ENCODE measurements at places on chromosomes 2 and 18.

- DNase-seq = no peak
Measured at GRCh38 chr18:65202091-65202490, 548.7 kb upstream of the CDH7 start.

- no peak for DNase-seq
Measured at GRCh38 chr2:59690849-59691248, 862.6 kb downstream of the BCL11A start.

GRCh38 chr18:59359576-59359952 lies 499 bp upstream of the LMAN1 start:
- DNase-seq = no peak

GRCh38 chr2:96636551-96637171 lies 1.5 kb downstream of the KANSL3 start:
- no peak for DNase-seq

DNA sequence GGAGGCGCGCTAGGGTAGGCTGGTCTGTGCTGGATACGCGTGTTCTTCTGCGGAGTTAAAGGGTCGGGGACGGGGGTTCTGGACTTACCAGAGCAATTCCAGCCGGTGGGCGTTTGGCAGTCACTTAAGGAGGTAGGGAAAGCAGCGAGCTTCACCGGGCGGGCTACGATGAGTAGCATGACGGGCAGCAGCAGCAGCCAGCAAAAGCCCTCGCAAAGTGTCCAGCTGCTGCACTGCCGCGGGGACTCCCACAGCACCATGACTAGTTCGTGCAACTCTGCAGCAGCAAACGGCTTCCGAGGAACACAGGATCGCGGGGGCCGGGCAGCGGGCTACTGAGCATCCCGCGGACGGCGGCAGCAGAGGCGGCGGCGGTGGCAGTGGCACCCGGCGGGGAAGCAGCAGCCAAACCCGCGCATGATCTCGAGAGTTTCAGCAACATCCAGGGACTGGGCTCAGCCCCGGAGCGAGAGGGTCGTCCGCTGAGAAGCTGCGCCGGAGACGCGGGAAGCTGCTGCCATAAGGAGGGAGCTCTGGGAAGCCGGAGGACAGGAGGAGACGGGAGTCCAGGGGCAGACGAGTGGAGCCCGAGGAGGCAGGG lies 368 bp downstream of the TMEFF2 start:
- DNase-seq = no peak

DNA sequence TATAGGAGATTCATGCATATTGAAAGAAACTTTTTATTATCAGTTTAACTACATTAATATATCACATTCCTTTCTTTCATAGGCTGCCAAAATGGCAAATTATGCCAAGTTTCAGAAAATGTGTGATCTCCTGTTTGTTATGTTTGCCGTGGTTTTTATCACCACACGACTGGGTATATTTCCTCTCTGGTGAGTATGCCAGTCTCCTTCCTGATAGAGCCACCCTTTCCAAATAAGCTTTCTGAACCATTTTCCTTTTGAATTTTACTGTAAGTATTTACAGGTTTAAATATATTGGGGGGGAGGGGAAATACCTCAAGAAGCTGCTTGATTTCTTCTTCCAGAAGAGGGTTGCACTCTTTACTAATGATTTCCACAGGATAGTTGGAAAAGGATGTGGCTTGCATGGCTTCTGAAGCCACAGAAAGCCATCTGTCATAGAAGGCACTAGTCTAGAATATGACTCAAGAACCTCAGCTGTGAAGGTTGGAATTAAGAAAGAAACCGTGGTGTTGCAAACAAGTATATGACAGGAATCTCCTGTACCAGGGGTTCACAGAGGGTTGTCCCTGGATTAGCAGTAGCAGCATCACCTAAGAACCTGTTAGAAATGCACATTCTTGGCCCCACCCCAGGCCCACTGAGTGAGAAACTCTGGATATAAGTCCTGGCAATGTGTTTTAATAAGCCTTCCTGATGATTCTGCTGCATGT lies 84.5 kb upstream of the NOSTRIN start:
- no peak for DNase-seq

GRCh38 chr2:167626301-167626700 lies 621.1 kb downstream of the STK39 start:
- DNase-seq = no peak

- no peak for DNase-seq
Measured at GRCh38 chr2:151053661-151053990, 208.0 kb downstream of the RBM43 start.

DNA sequence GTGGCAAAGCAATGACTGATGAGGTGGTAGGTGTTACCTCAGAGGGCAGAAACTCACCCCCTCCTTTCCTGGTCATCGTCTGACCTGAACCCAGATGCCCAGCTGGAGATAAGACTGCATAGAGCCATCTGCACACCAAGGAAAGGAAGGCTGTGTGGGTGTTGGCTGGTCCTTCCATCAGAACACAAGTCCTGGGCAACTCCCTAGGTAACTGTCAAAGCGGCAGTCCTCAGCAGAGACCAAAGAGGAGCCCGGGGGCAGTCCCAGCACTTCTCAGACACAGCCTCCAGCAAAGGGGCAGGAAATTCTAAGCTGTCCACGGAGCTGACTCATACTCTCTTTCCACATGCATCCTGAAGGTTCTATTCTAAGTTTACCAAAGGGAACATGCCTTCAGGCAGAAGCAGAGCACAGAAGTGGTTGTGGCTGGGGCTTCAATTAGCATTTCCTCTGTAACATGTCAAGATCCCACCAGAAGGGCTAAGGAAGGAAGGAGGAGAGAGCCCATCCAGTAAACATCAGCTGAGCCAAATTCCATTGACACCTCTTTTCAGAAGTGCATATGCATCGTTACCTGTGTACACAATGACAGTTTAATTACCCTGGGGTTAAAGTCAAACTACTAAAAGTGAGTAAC lies 54.7 kb downstream of the SPRED2 start:
- DNase-seq = peak; percentile 69

DNA sequence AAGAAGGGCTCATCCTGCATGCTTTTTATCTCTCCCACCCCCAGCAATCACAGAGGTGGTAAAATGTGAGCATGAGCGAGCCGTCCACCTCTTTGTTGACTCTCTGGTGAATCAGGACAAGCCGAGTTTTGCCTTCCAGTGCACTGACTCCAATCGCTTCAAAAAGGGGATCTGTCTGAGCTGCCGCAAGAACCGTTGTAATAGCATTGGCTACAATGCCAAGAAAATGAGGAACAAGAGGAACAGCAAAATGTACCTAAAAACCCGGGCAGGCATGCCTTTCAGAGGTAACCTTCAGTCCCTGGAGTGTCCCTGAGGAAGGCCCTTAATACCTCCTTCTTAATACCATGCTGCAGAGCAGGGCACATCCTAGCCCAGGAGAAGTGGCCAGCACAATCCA lies 19.5 kb downstream of the LIPG start:
- DNase-seq = no peak

DNA sequence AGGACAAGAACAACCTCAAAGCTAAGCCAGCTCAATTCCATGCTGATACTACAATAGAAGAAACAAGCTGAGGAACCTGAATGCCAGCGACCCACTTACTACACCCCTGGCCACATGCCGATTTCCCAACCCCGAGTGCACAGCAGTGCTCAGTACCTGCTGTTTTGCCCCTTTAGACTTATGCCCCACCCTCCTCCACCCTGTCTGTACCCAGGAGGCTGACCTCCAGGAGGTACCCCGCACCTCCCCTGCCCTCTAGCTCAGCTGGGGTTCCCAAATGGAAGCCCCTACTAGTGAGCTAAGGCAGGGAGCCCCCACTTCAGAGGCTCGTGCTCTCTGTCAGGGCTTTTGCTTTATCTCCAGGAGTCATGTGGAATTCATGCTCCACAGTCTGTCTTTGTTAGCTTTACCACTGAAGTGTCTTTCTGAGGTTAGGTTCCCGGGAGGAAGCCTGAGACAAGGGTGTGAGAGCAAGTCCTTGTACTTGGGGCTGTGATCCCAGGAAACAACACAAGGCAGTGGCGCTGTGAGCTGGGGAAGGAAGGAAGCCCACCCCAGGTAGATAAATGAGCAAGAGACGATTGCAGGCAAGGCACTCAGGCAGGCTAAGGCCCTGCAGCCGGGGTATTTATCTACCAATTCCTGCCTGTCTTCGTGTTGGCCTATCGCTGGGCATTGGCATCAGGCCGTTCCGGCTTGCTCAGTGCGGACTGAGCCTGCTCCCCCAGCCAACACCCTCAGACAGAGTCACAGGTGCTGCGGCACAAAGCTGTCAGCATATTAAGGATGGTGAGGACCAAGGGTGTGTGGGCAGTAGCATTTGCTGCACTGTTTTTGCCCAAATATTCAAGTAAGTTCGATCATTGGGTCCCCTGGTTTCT lies 220.5 kb downstream of the CYP26B1 start:
- no peak for DNase-seq

DNA sequence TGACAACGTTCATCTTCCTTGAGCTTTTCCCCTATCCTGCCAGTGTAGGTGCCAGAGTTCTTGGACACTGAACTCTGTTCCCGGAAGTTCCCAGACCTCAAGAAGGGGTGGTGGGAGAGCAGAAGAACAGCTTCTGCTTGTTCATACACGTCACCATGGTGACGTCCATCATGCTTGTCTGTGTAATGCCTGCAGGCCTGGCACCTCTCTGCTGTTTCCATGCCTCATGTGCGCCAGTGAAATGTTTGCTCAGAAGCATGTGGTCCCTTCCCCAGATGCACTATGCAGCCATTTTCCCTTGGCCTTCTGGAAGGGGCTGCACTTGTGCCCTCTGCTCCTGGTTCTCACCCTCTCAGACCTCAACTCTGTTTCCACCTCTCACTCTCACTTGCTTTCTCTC lies 210.8 kb upstream of the NABP1 start:
- DNase-seq = no peak
